ENCODE measurements at places on chromosomes 3 and 15.

DNA sequence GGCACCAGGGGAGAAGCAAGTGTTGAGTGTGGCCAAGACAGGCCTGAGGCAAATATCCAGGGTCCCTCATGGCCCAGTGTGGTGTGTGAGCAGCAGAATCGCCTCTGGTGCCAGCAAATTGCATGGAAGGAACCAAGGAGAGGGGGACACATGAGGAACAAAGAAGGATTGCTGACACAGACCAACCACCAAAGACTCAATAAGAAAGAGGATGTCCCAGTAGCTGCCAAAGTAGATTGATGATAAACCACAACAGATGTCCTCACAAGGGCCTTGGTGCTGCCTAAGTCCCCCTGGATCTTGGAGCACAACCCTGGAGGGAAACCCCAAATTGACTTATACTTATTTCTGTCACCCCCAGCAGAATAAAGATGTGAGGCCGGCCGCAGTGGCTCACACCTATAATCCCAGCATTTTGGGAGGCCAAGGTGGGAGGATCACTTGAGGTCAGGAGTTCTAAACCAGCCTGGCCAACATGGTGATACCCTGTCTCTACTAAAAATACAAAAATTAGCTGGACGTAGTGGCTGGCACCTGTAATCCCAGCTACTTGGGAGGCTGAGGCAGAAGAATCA, 10.6 kb downstream of the SRGAP3 start:
- no peak for DNase-seq

GRCh38 chr15:40092979-40093869, 15.5 kb downstream of the BMF start:
- no peak for DNase-seq

DNA sequence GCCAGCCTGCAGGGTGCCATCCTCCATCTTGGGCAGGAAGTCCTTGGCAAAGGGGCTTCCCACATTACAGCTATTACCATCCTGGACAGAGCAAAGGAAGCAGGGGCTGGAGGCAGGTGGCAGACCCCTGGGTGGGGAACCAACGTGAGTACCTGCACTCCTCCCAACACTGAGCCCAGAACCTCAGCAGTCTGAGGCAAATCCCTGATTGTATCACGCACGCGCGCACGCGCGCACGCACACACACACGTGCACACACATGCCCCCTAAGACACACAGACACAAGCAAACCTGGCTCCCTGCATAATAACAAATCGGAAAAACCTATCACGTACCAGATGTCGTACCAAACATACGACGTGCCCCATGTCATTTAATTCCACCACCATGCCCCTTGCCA, 11.8 kb downstream of the POLG start:
- DNase-seq = no peak

- no peak for DNase-seq
Measured at GRCh38 chr3:23385327-23385726, 182.2 kb downstream of the UBE2E2 start.

GRCh38 chr3:88584451-88584850, 434.7 kb downstream of the C3orf38 start:
- DNase-seq = no peak

GRCh38 chr3:7368597-7368996, 507.7 kb downstream of the GRM7 start:
- DNase-seq = no peak

- no peak for DNase-seq
Measured at GRCh38 chr3:152266221-152266995, 2.3 kb upstream of the MBNL1 start.

GRCh38 chr3:143436231-143436930, 316.8 kb downstream of the CHST2 start:
- DNase-seq = no peak

- DNase-seq = no peak
Measured at GRCh38 chr15:33279613-33280205, 31.1 kb upstream of the RYR3 start.

- no peak for DNase-seq
Measured at GRCh38 chr3:178833695-178834094, 237.9 kb downstream of the ZMAT3 start.

- no peak for DNase-seq
Measured at GRCh38 chr15:81612631-81613030, 238.6 kb upstream of the TMC3 start.

- DNase-seq = no peak
Measured at GRCh38 chr3:195119461-195120266, 151.3 kb downstream of the XXYLT1 start.

- no peak for DNase-seq
Measured at GRCh38 chr15:80512726-80513660, 108.8 kb downstream of the ARNT2 start.

DNA sequence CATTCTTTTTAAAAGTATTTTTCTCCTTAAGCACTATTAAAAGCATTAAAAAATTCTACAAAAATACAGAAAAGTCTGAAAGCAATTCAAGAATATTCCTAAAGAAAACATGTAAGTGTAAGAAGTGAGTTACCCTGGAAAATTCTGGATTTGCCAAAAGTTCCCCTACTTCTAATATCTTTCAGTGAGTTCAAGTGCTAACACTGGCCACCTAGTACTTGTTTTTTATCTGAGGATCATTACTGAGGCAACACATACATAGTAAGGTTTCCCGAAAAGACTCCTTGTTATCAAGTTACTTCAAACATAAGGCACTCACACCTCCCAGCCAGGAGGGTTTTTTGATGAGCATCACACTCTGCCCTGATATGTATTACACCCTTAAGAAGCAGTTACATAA, 158.4 kb downstream of the TIGIT start:
- no peak for DNase-seq

DNA sequence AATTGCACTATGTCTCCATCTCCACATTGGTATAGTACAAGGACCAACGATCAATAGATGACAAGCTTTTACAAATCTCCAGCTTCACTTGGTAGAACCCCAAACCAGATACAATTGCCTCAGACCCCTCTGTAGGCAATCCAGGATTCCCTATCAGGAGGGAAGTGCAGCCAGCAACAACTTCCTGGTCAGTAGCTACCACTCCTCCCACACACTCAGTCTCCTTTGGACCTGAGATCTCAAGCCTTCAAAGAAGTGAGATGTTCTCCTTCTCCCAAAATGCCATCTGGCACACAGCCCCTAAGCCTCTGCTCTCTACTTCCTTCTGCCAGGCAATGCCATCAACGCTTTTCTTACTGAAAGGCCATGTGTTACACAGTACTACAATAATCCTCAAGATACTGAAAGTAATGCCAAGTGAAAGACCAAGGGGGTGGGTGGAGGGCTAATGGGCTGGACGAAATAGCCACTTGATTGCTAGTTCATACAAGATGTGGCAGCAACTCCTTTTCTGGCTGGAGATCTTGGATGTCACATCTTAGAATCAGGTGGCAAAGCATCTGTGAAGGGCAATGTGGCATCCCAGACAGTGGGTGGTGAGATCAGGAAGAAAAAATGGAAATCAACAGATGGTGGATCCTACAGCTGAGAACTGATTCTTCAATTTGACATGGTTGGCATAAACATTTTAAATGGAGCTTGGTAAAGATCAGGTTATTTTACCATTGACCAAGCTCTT, 75.3 kb upstream of the ACP3 start:
- DNase-seq = no peak

DNA sequence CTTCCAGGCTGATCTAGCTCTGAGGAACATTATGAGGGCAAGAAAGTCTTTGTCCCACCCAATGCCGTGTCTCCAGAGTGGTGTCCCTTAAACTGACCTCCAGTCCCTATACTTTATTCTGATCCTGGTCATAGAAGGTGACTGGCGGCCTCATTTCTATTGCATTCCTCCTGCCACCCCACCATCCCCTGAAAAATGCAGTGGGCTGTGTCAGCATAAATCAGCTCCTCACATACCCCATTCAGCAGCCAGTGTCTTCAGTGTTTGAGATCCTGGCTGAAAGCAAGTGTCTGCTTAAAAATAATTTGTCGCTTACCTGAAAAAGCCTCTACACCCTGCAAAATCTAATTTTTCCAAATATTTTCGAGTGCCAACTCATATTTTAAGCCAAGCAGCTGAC, 346.1 kb downstream of the FEZF2 start:
- no peak for DNase-seq

GRCh38 chr15:65927545-65927944, 58.3 kb downstream of the RAB11A start:
- no peak for DNase-seq

- no peak for DNase-seq
Measured at GRCh38 chr3:12175844-12176453, 17.2 kb upstream of the TIMP4 start.

- no peak for DNase-seq
Measured at GRCh38 chr3:18937574-18937973, 210.7 kb upstream of the KCNH8 start.

- DNase-seq = no peak
Measured at GRCh38 chr3:40118091-40118490, 191.4 kb upstream of the EIF1B start.

GRCh38 chr3:176561826-176562225, 635.5 kb downstream of the TBL1XR1 start:
- no peak for DNase-seq

GRCh38 chr3:169510693-169511010, 152.9 kb downstream of the MECOM start:
- DNase-seq = no peak

- no peak for DNase-seq
Measured at GRCh38 chr3:17088017-17088416, 203.3 kb downstream of the PLCL2 start.

DNA sequence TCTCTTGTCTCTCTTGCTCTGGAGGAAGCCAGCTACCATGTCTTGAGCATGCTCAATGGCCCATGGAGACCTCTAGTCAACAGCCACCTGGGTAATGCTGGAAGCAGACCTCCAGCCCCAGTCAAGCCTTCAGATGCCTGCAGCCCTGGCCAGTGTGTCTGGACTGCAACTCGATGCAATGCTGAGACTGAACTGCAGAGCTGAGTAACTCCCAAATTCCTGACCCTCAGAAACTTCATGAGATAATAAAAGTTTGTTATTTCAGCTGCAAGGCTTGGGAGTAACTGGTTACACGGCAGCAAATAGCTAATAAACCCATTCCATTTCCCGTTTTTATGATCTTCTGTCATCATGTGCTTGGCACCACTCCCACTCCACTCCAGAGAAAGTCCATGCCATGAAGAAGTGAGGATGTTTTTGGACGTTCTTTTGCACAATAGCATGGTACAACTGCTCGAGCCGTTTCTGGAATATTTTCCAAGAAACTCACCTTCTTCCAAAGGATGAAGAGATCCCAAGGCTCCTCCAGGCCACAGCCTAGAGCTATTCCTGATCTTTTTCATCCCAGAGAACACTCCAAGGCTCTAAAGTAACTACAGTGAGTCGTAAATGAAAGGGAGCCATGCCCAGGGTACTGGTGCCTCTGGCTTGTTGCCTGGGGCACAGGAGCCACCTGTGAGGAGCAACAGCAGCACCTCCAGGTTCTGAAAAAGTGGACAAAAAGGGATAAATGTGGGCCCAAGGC, 72.0 kb upstream of the KLF13 start:
- DNase-seq = no peak

- no peak for DNase-seq
Measured at GRCh38 chr3:171770689-171771620, 39.3 kb downstream of the PLD1 start.

DNA sequence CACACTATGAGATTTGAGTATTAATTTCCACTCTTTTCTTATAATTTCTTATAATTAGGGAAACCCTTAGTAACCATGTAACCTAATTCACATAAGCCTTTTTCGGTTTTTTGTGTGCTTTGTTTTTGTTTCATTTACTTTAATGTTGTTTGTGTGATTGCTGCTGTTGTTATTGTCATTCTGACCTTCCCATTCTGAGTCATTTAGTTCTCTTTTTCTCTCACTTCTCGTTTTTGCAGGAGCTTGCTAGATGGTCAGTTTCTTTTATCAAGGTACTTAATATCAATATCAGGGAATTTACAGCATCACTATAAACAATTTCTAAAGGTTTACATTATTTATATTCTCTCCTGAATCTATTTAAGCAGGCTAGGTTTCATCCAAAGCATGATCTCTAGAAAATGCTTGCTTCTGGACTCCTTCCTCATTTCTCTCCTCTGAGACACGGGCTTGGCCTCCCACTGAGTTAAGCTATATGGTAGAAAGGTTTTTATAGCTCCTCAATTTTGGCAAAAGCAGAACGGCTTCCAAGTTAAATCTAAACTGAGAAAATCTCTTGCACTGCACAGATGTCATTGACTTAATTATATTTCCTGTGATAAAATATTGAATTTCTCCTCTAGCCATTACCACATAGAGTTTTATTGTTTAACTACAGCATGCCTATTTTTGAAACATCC, 534.2 kb downstream of the NSUN3 start:
- DNase-seq = no peak

DNA sequence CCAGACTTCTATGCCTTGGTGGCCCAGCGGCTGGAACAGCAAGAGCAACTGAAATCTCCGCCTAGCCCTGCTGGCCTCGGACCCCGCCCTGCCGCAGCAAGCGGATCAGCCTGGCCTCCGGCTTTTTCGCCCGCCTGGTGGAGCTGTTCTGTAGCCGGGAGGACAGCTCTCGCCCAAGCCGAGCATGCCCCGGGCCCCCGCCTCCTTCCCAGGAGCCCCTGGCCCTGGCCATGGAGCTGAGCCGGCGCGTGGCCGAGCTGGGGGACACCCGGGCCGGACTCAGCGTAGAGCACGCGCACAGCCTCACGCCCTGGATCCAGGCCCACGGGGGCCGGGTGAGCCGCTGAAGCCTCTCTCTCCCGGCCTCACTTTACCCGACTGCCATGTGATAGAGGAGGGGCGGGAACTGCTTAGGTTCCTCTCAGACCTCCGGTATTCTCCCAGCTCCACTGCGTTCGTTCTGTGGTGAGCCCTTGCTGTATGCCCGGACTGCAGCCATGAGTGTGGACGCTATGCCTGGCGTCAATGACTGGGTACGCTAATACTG, 24.1 kb upstream of the MRPL3 start:
- no peak for DNase-seq

GRCh38 chr15:95975212-95975611, 355.3 kb upstream of the NR2F2 start:
- DNase-seq = no peak

DNA sequence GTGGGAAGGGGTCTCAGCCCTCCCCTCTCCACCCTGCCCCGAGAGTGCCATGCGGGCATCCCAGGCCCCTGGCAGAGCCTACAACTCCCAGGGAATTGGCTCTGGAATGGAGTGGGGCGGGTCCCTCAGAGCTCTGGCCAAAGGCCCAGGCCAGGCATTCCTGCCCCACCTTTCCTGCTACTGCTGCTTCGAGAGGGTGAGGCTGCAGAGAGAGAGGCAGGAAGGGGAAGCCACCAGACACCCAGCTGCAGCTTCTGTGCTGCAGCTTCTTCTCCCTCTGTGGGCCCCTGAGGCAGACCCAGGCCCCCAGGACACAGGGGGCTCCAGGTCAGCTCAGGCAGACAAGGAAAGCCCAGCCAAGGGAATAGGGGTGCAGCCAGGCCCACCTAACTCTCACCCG, 2.7 kb downstream of the ALS2CL start:
- DNase-seq = no peak

All from stimulated activated CD4-positive, alpha-beta T cell treated with anti-CD3 and anti-CD28 coated beads, TNF-alpha, amount 100 ng/mL, for 48 hours (primary cell).